ENCODE measurements at places on chromosomes 13 and 19.

- no peak for DNase-seq
Observed at GRCh38 chr13:49833402-49833801, 40.9 kb upstream of the KPNA3 start.

DNA sequence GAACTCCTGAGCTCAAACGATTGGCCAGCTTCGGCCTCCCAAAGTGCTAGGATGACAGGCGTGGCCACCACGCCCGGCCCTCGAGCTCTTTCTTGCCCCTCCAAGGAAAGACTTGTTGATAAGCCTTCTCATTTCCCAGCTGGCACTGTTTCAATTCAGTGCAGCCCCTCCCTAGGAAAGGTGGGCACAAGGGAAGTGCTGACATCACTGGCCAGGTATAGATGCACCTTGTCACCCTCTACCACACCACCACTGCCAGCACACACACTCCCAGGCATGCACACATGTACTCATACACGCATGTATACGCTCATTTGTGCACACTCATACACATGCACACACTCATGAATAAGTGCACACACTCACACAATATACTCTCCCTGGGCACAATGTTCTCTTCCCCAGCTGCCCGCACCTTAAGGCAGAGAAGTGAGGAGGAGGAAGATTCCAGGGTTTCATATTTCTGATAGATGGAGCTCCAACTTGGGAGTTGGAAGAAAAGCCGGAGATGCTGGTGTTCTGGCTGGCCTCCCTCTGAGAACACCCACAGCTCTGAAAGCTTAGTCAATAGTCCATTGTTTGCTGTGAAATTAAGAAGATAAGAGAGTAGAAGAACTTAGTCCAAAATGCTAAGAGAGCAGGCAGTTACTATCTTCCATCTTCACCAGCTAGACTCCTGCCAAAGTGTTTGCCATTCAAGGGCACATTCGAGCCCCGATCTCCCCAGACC, 196.7 kb downstream of the FOXO1 start:
- DNase-seq, result no peak

GRCh38 chr19:5392486-5392885, 51.9 kb upstream of the PTPRS start:
- no peak for DNase-seq

DNA sequence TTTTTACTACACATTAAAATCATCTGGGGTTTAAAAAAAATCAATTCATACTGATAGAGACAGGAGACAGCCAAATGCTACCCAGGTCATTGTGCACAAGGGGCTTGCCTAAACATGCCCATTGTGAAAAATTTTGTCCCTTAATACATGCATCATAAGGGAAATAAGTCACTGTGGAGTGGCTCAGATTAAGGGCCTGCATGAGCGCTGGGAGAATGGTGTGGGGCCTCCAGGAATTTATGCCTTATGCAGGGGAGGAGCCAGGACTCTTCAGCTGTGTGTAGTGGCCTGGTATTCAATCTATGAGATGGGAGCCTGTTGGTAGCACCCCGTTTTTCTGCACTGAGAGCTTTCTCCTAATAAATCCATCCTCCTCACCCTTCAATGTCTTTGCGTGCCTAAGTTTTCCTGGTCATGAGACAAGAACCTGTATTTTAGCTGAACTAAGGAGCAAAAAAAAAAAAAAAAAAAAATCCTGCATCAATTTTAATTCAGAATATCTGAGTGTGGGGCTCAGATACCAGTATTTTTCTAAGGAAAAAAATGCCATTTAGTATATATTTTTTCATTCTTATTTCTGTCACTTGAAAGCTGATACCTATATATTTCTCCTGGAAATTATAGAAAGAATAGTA, 997.6 kb upstream of the ATXN8OS start:
- no peak for DNase-seq

- DNase-seq, result peak; percentile 92
Observed at GRCh38 chr19:5961969-5962945, 15.7 kb downstream of the RANBP3 start.

- DNase-seq, result no peak
Observed at GRCh38 chr19:3975144-3975543, 4.2 kb upstream of the DAPK3 start.

GRCh38 chr13:111247552-111247951, 72.9 kb upstream of the TEX29 start:
- DNase-seq, result no peak

- no peak for DNase-seq
Observed at GRCh38 chr13:50916701-50917184, 7.2 kb downstream of the RNASEH2B start.

Data from NCI-H748 treated with DMSO at 0.1 percent for 48 hours (cell line).